MG63 (cell line): ENCODE measurements at places on chromosomes 2 and 18.
A peak's percentile ranks its signal among the peaks of the same experiment; 100 is the strongest.

DNA sequence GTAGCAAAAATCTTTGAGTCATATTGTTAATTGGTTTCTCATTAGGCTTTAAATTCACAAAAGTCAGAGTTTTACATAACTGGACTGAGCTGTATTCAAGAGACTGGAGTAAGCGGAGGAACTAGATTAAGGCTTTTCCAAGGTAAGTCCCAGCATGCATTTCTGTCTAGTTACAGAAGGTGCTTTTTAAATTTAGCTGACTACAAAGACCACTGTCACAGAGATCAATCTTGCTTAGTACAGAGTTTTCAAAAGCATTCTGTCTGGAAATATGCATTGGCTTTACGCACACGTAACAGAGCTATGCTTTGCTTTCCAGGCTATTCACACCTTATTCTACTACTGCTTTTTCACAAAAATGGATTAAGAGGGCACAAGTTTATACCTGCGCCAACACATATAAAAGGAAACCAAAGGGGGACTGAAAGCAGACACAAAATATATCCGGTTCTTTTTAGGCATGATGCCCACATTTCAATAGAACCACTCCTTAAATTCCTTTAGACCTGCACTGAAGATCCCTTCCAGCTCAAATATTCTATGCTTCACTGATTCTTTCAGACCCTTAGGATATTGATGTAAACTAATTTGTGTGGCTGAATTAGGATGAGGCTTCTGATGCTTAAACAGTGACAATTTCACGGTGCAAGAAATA is 560.7 kb upstream of the CRIM1 start:
- DNase-seq = no peak

- DNase-seq = no peak
Observed at GRCh38 chr2:111236025-111236424, 115.3 kb downstream of the BCL2L11 start.

GRCh38 chr2:43084699-43085091 is 141.7 kb downstream of the ZFP36L2 start:
- no peak for DNase-seq

- DNase-seq = no peak
Observed at GRCh38 chr2:153940511-153940910, 68.8 kb downstream of the GALNT13 start.

- DNase-seq = no peak
Observed at GRCh38 chr2:96108541-96109360, 7.6 kb downstream of the ADRA2B start.

- no peak for DNase-seq
Observed at GRCh38 chr2:62556086-62556485, 50.1 kb upstream of the TMEM17 start.

GRCh38 chr18:23835091-23835490 is 145.8 kb downstream of the LAMA3 start:
- DNase-seq = no peak

- no peak for DNase-seq
Observed at GRCh38 chr2:86038291-86039081, 67.2 kb downstream of the POLR1A start.

- DNase-seq = no peak
Observed at GRCh38 chr2:125710561-125710960, 945.4 kb upstream of the GYPC start.

DNA sequence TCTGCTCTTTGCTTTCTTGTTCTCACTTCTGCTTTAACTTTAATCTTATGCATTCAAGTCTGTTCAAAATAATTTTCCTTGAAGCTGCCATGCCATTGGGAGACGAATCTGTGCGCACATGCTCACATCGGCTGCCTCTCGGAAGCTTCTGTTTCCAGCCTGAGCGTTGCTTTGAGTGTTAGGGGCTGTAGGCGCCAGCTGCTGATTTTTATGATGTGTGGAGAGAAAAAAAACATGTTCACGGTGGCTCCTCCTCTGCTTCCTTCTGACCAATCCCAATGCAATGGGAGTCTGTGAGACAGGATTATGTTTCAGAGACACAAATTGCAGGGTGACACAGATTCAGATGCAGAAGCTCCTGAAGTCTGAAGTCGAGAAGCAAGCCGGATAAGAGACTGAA is at the start of gene MC4R:
Gene MC4R, minus strand, starts transcription at position 180 of the 400 bp plus-strand sequence. CDS start 426 bp downstream, outside the sequence.
- DNase-seq = peak; percentile 23

GRCh38 chr2:113698892-113699447 is 57.5 kb downstream of the SLC35F5 start:
- DNase-seq = no peak

- DNase-seq = no peak
Observed at GRCh38 chr18:66141716-66142115, 390.9 kb downstream of the CDH7 start.

DNA sequence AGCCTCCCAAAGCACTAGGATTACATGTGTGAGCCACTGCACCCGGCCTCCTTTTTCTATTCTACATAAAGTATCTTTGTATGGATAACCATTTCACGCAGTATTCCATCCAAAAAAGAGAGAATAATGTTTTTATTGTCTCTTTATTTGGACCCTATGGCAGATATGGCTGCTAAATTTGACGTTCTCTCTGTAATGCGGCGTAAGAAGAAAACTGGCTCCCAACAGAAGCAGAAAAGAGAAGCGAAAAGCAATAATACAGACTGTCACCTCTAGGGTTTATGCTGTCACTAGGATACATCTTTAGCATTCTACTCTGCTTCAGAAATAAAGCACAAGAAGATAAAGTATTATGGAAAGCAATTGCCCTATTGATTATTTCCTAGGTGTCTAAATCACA is 55.9 kb downstream of the FN1 start:
- no peak for DNase-seq

DNA sequence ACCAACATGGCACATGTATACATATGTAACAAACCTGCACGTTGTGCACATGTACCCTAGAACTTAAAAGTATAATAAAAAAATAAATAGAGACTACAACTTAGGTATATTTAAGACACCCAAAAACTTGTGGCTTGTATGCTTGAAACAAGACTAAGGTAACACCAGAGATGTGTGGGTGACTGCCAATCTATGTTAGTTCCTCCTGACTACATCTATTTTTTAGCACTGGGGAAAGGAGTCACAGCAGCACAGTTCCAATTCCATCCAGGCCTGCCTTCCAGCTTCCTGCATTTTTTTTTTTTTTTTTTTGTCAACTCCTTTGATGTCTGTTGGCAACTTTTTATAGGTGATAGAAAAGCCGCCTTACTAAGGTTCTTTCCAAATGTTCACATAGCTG is 18.2 kb downstream of the C2orf69 start:
- DNase-seq = no peak

DNA sequence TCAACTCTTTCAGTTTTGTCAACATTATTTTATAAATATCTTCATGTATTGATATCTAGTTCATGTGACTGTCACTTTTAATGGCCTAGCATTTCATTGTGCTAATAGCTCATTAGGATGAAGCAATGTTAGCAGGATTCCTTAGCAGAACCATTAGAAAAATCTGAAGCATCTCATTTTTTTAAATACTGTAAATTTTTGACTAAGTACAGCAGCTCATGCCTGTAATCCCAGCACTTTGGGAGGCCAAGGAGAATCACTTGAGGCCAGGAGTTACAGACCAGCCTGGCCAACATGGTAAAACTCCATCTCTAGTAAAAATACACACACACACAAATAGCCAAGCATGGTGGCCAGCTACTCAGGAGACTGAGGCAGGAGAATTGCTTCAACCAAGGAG is 15.6 kb upstream of the ANTXR1 start:
- DNase-seq = no peak

DNA sequence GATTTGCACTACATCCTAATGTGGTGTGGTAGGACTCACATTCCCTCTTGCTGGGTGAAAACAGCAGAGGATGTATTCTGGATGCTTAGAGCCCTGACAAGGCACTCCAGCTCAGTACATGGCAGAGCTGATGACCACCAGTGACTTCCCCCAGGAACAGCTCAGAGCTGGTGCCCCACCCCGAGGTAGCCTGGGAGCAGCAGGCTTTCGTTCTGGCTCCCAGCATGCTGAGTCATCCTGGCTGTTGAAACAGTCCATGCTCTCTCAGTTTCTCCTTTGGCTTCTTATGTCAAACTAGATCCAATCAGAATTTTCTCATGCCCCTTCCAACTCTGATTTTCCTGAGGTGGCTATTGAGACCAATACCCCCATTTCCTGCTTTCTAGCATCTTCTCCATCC is 438.2 kb downstream of the NBAS start:
- DNase-seq = peak; percentile 51

- DNase-seq = no peak
Observed at GRCh38 chr2:84217456-84217855, 241.6 kb downstream of the SUCLG1 start.

- no peak for DNase-seq
Observed at GRCh38 chr2:54538537-54538936, 82.4 kb downstream of the SPTBN1 start.

GRCh38 chr2:145116056-145116455 is 596.1 kb upstream of the ZEB2 start:
- no peak for DNase-seq

DNA sequence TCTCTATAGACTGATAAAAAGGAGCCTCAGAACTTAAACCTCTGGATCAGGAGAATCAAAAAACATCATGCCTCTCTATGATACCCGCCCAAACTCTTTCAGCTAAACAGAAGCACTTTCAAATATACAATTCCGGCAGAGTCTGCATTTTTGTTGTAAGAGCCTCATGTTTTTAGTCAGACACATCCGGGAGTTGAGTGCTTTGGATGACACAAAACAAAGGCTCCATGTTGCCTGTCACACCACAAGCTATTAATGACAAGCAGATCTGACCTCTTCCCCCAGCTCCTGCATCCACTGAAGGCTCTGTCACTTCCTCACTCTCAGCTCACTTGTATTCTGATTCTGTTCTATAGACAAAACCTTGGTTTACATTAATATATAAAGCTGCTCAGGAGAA is 33.2 kb downstream of the SLC38A11 start:
- DNase-seq = no peak

- no peak for DNase-seq
Observed at GRCh38 chr18:55239740-55240139, 280.5 kb upstream of the CCDC68 start.

DNA sequence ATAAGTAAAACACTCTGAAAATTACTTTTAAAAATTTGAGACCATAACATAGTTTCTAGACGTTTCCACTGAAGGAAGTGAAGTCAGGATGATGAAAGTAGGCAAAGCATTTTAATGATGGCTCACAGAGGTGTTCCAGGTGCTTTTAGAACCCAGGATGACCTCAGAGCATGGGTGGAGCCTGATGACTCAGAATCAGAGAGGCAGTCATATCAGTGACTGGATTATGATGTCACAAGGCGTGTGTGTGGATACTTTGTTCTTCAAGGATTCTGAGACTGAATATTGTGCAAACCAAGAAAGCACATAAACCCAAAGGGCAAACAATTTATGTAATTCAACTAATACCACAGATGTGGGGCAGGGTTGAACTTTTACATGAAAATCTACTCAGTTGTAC is 208.0 kb upstream of the FBXO11 start:
- DNase-seq = peak; percentile 5

- no peak for DNase-seq
Observed at GRCh38 chr2:33681364-33681757, 82.3 kb upstream of the FAM98A start.

GRCh38 chr2:45925636-45926366 is 274.3 kb downstream of the PRKCE start:
- DNase-seq = no peak

DNA sequence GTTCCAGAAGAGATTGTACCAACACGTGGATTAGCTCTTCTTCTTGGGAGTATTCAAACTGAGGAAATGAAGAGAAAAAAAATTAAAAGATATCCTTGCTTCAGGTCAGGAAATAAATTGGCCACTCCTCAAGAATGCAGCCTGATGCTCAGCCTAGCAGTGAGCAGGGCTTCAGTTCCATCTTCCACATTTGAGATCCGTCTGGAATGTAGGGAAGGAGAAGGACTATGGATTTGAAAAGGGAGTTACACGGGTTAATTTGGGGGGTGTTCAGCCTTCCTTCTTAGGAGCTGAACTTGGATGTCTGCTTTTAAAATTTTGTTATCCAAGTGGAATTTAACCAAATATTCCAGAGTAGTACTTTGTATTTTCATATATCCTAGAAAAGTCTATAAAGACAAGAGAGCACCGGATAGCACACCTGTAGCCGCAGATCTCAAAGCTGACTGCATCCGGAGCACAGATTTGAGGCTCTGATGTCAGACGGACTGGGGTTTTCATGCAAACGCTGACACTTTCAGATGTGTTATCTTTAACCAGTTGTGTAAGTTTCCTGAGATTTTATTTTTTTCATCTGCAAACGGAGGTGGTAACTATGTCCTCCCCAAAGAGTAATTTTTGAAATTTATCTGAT is 99.3 kb downstream of the COPS8 start:
- no peak for DNase-seq

- DNase-seq = no peak
Observed at GRCh38 chr2:144429396-144430112, 90.4 kb downstream of the ZEB2 start.
